H7 (cell line): ENCODE measurements at places on chromosomes 6 and 20. TPM values are rescaled to one million over a fixed set of nuclear protein-coding genes. Genes with fewer than 3 reads are reported as not detected.

- peak; percentile 28 for DNase-seq
These were observed 266.7 kb downstream of the CDH26 start for GRCh38 chr20:60224914-60225313.

DNA sequence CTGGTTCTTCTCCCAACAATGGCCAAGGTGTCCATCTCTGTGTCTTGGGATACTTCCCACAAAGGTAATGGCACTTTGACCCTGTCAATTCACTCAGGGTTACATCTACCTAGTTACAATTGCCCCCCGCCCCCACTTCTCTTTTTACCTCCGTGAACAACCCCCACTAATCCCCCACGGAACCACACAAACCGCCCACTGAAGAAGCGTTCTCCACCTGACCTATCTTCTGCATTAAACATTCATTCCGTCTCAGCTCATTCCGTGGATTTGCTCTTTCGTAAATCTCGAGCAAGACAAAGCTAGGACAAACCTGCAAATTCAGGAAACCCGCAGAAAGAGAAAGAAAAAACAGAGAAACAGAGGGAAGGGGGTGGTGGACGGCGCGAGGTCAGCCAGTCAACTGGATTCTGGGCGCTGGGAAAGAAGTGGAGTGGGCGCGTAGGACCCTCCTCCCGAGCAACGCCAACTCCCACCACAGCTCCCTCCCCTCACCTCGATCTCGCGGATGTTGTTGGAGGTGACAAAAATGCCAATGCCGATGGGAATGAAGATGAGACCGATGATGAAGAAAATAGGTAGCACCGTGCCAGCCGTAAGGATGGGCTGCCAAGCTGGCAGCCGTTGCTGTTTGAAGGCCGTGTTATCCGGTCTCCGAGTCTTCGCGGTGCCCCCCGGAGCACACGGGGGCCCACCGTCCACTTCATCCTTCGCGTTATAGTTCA is 523 bp downstream of the TMEM30A start:
- peak; percentile 41 for DNase-seq

- no peak for DNase-seq
These were observed 57.4 kb upstream of the CTNNBL1 start for GRCh38 chr20:37636212-37636975.

DNA sequence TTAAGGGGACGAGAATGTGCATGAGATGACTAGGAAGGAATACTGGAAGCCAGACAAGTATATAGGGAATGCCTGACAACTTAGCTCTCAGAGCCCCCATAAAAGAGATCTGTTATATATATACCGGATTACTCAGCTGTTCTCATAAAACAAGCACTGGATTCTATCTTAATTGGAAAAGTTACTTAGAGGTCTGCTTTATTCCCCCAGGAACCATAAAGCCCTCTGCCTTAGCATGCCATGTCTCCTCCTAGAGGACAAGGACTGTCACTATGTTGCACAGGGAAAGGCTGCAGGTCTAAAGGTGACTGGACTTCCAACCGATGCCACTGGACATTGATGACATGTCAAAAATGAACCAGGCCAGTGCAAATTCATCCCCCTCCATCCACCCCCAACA is 6.4 kb downstream of the EXOC2 start:
- no peak for DNase-seq

- DNase-seq: no peak
These were observed 430 bp upstream of the FAM110A start for GRCh38 chr20:833121-833449.

- DNase-seq: no peak
These were observed 110.3 kb upstream of the TCF21 start for GRCh38 chr6:133778414-133779130.

- DNase-seq: no peak
These were observed 17.4 kb upstream of the HM13 start for GRCh38 chr20:31496761-31497295.

GRCh38 chr6:162200041-162200440 is 527.5 kb downstream of the PRKN start:
- DNase-seq: no peak

- no peak for DNase-seq
These were observed 229.4 kb downstream of the ALDH8A1 start for GRCh38 chr6:134720353-134721059.

DNA sequence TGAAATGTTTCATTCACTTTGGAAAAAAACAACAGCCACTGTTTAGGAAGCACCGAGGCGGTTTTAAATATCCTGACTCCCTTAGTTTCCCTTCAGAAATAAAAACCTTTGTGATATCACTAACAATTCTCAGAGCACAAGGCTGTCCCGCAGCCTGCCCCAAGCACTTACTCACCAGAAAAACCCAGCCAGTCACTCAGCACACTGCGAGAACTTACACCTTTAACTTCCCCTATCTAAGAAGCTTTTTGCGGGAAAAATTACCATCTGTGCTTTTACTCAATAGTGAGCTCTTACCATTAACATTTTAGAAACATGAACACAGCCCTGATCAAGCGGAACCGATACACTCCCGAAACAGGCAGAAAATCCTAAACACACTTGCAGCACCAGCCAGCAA is 9.3 kb downstream of the ZBTB46 start:
- DNase-seq: no peak

The SRSF12 gene
- total RNA-seq: 2.1 and 3.7 TPM in 2 replicates

The RNF114 gene
- 75.7 and 76.4 TPM in 2 replicates for total RNA-seq

The STMND1 gene
- not detected in 2 replicates for total RNA-seq

The HSPA1L gene
- total RNA-seq: 0.15 and 0.55 TPM in 2 replicates

The LCA5 gene
- 2.3 and 4.7 TPM in 2 replicates for total RNA-seq

The SOBP gene
- 1.3 and 6.8 TPM in 2 replicates for total RNA-seq

The SLC17A4 gene
- total RNA-seq: not detected in 2 replicates
